ENCODE measurements at places on chromosomes 13 and 19.

DNA sequence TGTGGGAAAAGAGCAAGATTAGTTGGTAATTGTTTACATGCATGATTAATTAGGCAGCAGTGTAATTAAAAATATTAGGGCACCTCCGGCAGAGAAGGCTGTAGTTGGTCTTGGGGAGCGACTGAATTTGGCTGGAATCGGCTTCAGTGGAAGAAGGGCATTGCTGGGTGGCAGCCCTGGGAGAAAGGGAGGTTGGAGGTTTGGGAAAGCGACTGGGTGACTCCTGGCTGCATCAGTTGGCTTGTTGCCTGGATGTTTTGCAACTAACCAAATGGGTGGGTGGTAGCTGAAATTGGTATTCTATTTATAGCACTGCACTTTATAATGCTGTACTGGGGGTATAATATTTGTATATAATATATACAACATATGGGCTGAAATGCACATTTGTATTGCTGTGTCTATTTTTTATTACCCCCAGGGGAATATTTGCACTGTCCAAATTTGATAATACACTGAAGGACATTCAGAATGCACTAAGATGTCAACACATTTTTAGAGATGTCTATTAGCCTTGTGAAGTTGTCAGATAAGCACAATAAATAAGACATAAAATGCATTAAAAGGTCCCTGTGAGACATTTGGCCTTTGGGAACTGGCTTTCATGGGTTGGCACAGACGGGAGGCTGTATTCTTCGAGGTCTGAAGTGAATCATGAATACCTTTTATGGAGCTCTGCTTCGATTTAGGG lies 1.7 kb downstream of the B3GLCT start:
- peak; percentile 42 for DNase-seq

GRCh38 chr13:112545856-112546255 lies 42.1 kb downstream of the TUBGCP3 start:
- DNase-seq = peak; percentile 77

DNA sequence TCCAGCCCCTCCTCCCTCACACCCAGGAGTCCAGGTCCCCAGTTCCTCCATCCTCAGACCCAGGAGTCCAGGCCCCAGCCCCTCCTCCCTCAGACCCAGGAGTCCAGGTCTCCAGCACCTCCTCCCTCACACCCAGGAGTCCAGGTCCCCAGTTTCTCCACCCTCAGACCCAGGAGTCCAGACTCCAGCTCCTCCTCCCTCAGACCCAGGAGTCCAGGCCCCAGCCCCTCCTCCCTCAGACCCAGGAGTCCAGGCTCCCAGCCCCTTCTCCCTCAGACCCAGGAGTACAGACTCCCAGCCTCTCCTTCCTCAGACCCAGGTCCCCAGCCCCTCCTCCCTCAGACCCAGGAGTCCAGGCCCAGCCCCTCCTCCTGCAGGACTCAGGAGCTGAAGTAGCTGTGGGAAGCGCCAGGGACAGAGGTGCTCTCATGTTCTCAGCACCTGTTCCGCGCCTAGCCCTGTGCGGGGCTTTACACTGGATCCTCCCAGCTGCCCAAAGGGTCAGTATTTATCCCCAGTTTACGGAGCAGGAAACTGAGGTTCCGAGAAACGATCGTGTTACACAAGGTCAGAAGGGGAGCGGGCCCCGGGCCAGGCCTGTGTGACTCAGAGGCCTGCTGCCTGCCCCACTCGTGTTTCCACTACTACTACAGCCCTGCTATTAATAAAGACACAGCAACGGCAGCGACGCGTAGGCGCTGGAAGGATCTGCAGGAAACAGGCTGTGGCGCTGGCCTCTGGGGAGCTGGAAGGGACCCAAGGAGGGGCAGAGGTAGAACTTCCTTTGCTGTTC lies 1.7 kb upstream of the SBK3 start:
- peak; percentile 66 for DNase-seq

DNA sequence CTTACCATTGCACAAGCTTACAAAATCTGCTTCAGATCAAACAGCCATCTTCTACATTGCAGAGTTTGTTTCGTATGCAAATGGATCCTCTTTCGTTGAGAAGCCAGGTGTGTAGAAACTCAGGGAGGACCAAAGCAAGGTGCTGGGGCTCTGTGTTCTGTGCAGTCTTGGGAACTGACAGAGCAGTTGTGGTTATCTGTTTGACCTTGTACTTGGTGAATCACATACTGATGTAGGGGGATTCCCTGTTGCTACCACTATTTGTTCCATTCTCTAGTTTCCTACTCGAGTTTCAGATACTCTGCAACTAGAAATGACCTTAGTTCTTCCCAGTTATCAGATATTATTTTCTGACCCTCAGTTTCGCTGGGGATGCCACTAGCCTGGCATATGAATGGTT lies 95.2 kb upstream of the CLDN10 start:
- no peak for DNase-seq

- DNase-seq = no peak
Measured at GRCh38 chr19:42199440-42200115, 17.9 kb downstream of the DEDD2 start.

- no peak for DNase-seq
Measured at GRCh38 chr13:80040981-80041317, 300.0 kb downstream of the SPRY2 start.

DNA sequence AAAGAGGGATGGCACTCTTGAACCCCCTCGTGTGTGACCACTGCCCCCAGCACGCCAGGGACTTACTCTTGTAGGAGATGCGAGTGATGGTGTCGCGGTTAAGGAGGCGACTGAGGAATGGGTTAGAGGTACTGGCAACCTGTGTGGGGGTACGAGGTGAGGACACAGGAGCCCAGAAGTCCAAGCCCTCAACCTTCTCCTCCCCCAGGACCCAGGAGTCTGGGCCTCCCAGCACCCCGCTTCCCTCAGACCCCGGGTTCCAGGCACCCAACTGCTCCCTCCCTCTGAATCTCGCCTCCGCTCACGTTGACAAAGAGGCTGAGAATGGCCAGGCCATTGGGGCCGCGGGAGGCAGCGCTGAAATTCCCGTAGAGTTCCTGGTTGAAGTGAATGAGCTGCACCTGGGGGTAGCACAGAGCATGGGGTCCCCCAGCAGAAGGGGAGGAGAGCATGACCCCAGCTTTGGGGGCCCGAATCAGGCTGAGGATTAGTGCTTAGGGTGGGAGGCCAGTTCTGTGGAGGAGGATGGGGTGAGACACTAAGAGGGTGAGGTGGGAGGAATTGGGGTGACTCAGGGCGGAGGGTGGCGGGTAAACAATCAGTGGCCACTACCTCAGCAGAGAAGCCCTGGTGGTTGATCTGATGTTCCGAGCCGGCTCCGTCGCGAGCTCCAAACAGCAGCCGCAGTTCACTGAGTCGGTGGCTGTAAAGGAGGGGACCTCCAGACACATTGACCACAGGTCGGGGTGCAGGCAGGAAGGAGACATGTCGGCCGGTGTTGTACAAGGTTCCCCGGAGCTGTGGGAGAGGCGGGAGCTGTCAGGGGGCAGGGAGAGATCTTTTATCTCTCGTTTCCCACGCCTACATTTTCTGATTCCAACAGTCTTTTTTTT lies 2.5 kb upstream of the DBP start:
- DNase-seq = no peak

- peak; percentile 50 for DNase-seq
Measured at GRCh38 chr13:110301606-110302553, 5.1 kb downstream of the COL4A1 start.

GRCh38 chr19:45938733-45939319 lies 24.2 kb upstream of the NANOS2 start:
- no peak for DNase-seq

DNA sequence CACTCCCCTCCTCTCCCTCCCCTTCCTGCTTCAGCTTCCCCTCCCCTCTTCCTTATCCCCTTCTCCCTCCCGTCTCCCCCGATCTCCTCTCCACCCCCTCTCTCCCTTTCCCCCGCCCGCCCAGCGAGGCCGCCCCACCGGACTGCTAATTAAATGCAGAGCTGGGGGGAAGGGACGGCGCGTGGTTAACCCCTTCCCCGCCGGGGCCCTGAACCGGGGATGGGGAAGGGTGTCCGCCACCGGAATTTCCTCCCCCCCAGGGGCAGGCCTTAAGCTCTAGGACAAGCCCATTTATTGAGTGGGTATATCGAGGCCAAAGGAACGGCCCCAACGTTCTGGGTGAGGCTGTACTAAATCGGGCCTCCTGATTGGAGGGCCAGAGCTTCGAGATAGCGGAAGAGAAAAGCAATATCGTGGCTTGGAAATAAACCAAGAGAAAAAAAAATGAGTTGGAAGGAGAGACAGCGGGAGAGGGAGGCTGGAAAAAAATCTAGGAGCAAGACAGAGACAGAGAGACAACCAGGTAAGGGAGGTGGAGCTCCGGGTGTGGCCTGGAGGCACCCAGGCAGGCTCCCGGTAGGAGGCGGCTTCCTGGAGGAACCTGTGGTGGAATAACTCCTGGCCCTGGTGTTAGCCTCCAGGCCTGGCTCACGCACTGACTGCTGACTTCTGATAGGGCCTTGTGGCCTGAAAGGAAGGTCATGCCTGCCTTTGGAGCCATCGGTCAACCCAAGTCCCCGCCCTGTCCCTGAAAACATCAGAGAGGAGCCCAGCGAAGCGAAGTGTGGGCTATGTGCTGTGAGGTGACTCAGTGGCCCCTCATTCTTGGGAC lies 11.6 kb upstream of the JUND start:
- DNase-seq = peak; percentile 82

DNA sequence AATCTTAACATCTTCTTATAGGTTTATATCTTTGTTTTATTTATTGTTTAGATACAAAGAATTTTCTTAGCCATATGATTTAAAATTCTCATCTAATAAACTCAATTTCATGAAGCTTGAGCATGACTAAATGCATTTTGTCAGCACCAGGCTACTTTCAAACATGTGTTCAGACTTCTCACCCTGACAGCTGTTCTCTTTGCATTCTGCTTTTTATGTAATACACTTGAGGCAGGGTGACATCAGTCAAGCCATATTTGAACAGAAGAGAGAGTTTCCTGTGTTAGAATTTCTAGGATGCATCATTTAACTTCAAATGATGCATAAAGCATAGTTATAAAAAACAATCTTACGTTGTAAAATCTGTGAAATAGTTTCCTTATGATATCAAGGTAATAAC lies 1295.1 kb upstream of the PCDH20 start:
- DNase-seq = no peak

- DNase-seq = peak; percentile 29
Measured at GRCh38 chr19:56167064-56167578, 8.7 kb upstream of the GALP start.

GRCh38 chr13:34748073-34748472 lies 194.0 kb upstream of the NBEA start:
- peak; percentile 70 for DNase-seq

DNA sequence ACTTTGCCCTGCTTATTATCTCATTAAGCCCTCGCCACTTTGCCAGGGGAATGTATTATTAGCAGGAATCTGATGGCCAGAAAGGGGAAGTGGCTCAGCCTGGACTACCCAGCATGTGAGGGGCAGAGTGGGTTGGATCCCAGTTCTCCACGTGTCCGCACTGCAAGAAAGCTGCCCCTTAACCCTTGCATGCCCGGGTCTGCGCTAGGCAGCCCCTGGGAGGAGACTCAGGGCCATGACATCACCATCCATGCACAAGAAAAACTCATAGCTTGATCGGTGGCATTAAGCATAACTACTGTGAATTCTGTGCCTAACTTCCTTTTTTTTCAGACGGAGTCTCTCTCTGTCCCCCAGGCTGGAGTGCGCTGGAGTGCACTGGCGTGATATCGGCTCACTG lies 8.9 kb downstream of the CACNG8 start:
- no peak for DNase-seq

DNA sequence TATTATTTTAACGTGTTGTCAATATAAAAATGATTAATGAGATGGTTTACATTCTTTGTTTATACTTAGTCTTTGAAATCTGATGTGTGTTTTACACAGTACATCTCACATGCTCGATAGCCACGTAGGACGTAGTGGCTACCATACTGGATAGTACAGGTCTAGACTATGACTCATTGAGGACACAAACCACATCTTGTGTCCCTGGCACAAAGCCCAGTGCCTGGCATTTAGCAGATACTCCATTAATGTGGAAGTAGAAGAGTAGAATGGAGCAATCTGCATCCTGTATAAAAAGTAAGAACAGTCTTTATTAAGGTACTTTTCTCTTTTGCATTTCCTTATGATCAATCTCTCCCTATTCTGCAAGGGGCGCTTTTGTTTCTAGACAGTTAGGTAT lies 49.0 kb upstream of the FRY start:
- DNase-seq = peak; percentile 97

GRCh38 chr19:43700395-43701000 lies 15.4 kb upstream of the IRGC start:
- peak; percentile 79 for DNase-seq

DNA sequence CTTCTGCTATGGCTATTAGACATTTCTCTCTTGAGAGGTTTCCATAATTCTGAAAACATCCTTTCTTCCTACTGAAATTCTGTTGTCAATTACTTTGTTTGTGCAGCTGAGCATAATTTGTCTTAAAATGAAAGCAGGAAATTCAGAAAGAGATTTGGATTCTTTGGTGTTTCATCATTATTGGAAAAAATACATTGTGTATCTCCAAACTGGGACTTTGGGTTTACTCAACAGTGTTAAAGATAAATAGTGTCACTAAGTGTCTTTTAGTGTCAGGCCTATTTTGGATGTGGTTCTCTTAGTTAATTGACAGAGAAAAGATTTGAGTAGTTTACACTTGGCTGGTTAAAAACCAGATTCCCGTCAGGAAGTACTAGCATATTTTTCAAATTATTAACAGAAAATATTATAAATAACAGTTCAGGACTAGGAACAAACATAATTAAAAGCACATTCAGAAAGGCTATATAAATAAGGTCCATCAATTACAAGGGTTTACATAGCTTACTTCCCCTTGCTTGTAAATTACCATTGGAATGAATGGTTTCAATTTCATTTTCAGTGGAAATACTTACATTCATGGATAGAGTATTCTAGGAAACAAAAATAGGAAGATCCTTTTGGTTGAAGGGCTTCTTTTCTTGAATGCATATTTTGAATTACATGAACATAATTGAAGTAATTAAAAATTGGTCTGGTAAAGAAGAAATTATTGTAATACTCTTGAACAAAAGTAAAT lies 483.1 kb downstream of the GPC6 start:
- no peak for DNase-seq

DNA sequence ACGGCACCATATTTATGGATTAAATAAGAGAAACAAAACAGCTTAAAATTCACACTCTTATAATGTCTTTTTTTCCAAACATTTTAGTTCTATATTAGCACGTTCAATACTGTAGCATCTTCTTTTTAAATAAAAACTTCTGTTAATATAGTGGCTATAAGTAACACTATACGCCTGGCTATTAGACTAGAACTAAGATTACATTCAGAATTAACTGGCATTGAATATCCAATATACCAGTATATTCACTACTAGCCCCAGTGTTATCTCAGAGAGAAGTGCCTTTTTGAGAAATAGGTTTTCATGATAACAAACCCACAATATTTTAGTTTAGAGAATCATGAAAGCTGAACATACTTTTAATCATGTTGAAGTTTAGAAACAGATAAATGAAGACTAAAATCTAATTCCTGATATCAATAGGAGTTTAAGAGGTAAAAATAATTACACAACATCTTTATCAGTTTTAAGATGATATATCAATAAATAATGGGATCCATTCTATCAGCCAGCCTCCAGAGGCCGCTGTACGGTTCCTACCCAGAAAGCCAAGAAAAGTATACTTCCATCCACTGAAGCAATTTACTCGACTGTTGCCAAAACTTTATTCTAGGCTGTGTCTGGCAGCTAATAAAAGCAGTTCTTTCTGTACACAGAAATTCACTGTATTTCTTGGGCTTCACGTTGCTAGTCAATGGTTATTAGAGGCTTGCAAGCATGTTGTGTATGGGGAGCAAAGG lies 1113.4 kb upstream of the MIR17HG start:
- DNase-seq = no peak
